ENCODE measurements at places on chromosomes 11 and 22.
A peak's percentile ranks its signal among the peaks of the same experiment; 100 is the strongest.

GRCh38 chr11:19730373-19730772 is 17.7 kb downstream of the NAV2 start:
- no peak for DNase-seq

GRCh38 chr11:14609902-14610301 is 33.7 kb upstream of the PDE3B start:
- DNase-seq, result no peak

GRCh38 chr22:21713428-21714058 is 22.1 kb downstream of the YPEL1 start:
- no peak for DNase-seq

- peak; percentile 81 for DNase-seq
Observed at GRCh38 chr11:64316672-64317324, 561 bp downstream of the TRMT112 start.

- DNase-seq, result no peak
Observed at GRCh38 chr22:17121233-17122195, at the start of gene TMEM121B. TSS of gene TMEM121B (minus strand) at chr22:17121360. CDS start at chr22:17121127, 233 bp downstream.

- no peak for DNase-seq
Observed at GRCh38 chr22:20881231-20881630, 22.4 kb downstream of the SNAP29 start.

DNA sequence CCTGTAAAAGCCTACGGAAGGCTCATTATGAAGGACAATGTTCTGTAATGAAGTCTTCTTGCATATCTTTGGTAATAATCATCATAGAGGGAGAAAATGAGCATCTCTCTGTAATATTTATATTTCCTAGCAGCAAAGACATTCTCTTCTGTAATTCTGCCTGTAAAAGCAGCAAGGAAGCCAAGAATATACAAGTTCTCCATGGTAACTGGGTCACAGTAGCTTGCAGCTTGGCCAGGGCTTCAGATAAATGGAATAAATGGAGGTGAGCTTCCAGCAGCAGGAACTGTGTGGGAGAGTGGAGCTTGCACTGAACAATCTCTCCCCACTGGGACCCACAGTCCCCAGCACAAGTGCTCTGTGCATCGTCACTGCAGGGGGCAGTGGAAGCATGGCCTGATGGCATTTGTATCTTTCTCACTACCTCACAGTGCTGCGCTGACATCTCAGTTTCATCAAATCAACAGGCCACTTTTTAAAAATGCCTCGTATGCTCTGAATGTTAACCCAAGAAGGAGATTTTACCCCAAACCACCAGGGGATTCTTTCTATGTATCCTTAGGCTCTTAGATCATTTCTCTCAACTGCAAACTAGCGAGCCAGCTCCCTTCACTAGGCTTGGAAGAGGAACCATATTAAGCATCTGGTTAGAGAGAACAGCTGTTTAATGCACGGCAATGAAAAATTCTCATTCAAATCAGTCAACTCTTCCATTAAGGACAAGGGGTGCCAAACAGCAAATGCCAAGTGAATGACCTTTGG is 1059.7 kb downstream of the OPCML start:
- DNase-seq, result no peak

DNA sequence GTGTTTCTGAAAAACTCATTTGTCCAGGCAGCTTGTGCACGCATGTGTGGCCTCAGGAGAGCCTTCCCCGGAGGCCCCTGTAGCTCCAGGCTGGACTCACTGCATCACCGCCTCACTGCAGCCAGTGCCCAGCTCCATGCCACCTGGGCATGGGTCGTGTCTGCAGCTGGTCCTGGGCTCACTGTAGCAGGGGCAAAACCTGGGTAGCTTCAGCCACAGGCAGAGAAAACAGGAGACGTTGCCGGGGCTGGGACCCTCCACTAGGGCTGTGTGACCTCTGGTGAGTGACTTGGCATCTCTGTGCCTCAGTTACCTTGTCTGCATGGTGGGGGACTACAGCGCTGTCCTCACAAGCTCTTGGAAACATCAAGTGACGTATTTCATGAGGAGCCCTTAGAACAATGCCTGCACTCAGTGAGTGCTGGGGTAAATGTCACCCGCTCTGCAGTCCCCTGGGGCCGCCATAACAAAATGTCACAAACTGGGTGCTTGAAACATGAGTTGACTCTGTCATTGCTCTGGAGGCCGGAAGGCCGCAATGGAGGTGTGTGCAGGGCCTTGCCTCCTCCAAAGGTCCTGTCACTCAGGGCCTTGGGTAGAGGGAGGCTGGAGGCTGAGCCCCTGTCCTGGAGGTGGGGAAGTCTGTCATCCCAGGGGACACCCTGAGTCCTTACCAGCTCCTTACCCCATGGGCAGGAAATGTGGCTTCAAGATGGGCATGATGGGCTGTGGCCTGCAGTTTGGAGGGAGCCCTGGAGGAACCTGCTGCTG is 488.7 kb downstream of the TBC1D22A start:
- DNase-seq, result no peak

DNA sequence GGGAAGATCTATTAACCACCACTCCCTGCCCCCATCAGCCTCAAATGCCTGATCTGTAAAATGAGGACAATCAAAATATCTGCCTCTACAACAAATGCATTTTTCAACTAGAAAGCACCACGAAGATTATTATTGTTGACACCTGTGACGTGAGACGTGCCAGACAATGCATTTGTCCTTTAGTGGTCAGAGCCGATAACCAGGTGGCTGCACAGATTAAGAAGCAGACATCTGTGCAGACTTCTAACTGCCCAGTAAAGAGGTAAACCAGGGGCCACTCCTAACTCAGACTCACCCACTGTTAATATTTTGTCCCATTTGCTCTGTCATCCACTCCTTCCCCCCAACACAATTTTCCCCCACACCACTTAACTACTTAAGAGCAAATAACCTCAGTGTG is 11.7 kb downstream of the PLEKHA7 start:
- no peak for DNase-seq

Data from activated effector memory CD4-positive, alpha-beta T cell treated with anti-CD3 and anti-CD28 coated beads, Interleukin-2, amount 50 U/mL, for 16 hours (primary cell).